ENCODE measurements at places on chromosomes 2 and 18.

DNA sequence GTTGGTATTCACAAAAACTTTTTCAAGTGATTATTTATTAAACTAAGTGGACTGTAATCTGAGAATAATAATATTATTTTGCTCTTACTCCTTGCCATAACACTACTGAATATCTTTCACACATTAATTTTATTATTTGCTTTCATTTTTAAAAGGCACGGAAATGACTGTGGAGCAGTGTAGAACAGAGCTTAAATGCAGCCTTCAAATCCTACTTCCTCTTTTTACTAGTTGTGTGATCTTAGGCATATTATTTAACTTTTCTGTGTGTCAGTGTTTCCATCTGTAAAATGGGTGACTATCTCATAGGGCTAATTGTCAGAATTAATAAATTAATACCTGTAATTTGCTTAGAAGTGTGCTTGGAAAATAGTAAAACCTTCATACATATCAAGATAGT is 55.5 kb upstream of the SLC8A1 start:
- no peak for DNase-seq

- no peak for DNase-seq
Measured at GRCh38 chr2:10255189-10256030, 47.3 kb upstream of the HPCAL1 start.

DNA sequence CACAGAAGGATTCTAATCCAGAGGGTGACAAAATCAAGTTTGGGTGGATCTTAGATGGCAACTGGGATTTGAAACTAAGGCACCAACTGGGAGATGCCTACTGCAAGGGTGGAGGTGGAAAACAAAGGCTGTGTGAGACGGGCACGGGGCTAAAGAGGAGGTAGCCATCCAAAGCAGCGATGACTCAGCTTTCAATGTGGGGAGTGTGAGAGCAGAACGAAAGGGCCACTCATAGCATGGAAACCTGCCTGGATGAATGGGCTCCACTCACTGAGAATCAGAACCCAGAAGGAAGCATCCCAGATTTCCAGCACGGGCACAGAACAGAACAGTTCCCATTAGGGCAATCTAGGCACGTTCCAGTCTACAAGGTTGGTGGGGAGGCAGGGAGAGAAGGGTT is 159.5 kb downstream of the COL4A4 start:
- DNase-seq = no peak

- DNase-seq = no peak
Measured at GRCh38 chr2:184695-185094, 79.1 kb downstream of the SH3YL1 start.

DNA sequence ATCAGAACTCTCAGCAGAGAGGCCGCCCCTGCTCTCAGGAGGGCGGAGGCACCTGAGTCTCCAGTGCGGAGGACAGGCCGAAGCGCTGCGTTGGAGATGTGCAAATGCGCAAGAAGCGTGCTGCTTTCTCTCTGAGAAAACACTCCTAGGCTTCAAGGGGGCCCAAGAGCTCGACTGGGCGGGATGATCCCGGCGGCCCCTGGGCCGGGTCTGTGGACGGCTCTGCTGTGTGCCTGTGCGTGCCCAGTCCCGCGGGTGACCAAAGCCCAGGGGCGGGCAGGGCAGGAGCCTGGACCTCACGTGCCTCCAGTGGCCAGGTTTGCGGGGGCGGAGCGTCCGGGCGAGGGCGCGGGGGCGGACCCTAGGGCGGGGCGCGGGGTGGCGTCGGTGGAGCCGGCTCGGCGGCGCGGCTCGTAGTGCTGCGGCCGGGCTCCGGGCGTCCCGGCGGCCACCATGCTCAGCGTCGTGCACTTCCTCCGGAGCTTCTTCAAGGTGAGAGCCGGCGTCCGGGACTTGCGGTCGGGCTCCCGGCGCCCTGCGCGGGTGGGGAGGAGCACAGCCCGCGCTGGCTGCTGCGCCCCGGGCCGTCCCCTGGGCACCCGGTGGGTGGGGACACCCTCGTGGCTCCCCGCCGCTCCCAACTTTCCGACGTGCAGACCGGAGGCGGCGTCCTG is at the start of gene ARHGEF4:
TSS of gene ARHGEF4 (plus strand) at position 414 of the 674 bp plus-strand sequence. CDS start at position 454, 40 bp downstream.
- DNase-seq = no peak

- DNase-seq = no peak
Measured at GRCh38 chr2:188204824-188205223, 86.8 kb upstream of the GULP1 start.

GRCh38 chr2:30412684-30413570 is 34.1 kb upstream of the LCLAT1 start:
- DNase-seq = no peak

GRCh38 chr2:143974262-143974661 is 545.7 kb downstream of the ZEB2 start:
- no peak for DNase-seq

DNA sequence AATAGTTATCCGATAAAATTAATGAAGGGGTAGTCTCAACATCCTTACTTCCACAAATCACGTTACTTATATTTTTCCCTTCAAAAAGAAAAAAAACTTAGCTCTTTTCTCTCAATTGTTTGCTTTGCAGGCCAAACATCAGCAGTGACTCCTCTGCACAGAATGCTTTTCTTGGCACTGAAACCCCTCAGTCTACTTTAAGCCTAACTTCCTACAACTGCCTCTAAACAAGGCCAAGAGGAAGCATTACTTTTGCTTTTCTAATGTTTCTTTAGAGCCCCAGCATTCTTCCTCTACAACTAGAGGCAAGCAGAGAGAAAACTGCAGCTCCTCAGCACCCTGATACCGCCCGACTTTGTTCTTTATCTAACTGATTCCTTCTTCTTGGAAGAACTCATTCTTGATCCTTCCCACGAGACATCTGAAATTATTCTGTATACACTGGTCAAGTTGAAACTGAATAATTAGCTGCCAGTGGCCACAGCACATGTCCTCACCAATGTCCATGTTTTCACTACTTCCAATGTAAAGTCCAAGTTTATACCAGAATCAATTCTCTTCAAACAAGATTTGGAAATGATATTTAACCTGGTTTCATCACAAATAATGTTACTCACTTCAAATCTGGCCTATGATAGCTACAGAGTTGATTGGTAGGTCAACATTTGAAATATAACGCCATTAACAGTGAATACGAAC is 55.3 kb downstream of the DTNB start:
- DNase-seq = no peak
